Uterus (tissue), 4 donors: ENCODE measurements at places on chromosomes 13 and 19. TPM values are rescaled to one million over a fixed set of nuclear protein-coding genes. Genes with fewer than 3 reads are reported as not detected.

- DNase-seq = no peak
- H3K27ac ChIP-seq = no peak overlapping the region
- no peaks in the 10 kb centered on the region for H3K4me1 ChIP-seq
- H3K27me3 ChIP-seq = peaks cover 5% of the 10 kb centered on the region
- H3K36me3 ChIP-seq = no peaks in the 10 kb centered on the region
Observed at GRCh38 chr19:30651066-30651465, 278.9 kb downstream of the ZNF536 start.

DNA sequence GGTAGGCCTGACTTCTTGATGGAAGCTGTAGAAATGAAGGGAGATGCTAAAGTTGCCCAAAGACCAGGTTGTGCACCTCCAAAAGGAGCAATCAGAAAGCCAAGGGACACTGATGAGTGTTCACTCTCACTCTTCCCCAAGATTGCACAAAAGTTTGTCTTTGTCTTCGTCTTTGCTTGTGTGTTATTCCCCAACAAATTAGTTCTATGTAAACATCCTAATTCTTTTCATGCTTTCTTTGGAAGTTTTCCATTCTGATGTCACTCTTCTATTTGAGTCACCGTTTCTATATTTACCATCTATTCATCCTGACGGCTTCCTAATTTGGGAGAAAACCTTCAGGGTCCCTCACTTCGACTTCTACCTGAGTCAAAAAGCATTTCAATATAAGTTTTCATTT lies 3.7 kb upstream of the TMEM272 start:
- no peak overlapping the region for H3K27ac ChIP-seq
- DNase-seq = no peak
- no peaks in the 10 kb centered on the region for H3K4me1 ChIP-seq

- H3K36me3 ChIP-seq = no peaks in the 10 kb centered on the region
- H3K27ac ChIP-seq = peak overlapping the region; percentile 95
- no peaks in the 10 kb centered on the region for H3K27me3 ChIP-seq
- peaks cover 5% of the 10 kb centered on the region for H3K4me1 ChIP-seq
- DNase-seq = no peak
Observed at GRCh38 chr13:50910485-50910805, 854 bp downstream of the RNASEH2B start.

GRCh38 chr19:30363073-30363472 lies 9.1 kb upstream of the ZNF536 start:
- H3K4me3 ChIP-seq = no peak overlapping the region
- no peak overlapping the region for H3K27ac ChIP-seq
- no peaks in the 10 kb centered on the region for H3K4me1 ChIP-seq

DNA sequence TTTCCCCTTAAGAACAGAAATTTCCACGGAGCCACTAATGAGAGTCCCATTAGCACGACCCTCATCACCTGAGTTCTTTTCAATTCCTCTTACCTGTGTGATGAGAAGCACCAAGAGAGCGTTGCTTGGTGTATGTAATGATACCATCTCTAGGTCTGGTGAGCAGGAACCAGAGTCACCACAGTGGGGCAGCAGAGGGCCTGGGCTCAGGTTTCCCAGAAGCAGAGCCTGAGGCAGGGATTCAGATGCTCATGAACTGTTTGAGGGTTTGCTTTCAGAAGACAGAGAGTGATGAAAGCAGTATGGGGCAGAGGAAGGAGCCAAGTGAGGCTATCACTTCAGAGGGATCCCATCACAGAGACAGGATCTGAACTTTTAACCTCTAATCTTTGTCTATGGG lies 3.1 kb upstream of the PTPRH start:
- H3K27me3 ChIP-seq = no peaks in the 10 kb centered on the region
- H3K4me1 ChIP-seq = no peaks in the 10 kb centered on the region
- H3K36me3 ChIP-seq = no peaks in the 10 kb centered on the region
- no peak overlapping the region for H3K27ac ChIP-seq
- DNase-seq = no peak

Gene CTXN1
- total RNA-seq = 14.9 TPM

DNA sequence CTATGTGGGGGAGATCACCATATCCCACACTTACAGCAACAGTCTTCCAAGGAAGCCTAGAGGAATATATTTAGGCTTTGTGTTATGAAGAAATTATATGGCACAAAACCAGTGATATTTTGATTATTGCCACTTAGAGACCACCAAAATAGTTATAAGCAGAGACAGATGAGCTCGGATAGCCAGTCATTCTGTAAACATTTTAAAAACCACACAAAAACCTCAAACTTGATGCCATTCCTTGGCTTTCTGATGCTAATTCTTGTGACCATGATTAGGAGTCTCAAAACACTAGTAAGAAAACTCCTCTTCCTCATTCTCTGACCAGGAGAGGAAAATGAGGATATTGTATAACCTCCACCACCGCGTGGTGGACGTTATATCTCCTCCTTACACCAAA lies 496.4 kb downstream of the FOXO1 start:
- no peaks in the 10 kb centered on the region for H3K36me3 ChIP-seq
- no peaks in the 10 kb centered on the region for H3K27me3 ChIP-seq
- H3K4me1 ChIP-seq = peaks cover 5% of the 10 kb centered on the region
- DNase-seq = no peak
- H3K27ac ChIP-seq = peak overlapping the region; percentile 95

DNA sequence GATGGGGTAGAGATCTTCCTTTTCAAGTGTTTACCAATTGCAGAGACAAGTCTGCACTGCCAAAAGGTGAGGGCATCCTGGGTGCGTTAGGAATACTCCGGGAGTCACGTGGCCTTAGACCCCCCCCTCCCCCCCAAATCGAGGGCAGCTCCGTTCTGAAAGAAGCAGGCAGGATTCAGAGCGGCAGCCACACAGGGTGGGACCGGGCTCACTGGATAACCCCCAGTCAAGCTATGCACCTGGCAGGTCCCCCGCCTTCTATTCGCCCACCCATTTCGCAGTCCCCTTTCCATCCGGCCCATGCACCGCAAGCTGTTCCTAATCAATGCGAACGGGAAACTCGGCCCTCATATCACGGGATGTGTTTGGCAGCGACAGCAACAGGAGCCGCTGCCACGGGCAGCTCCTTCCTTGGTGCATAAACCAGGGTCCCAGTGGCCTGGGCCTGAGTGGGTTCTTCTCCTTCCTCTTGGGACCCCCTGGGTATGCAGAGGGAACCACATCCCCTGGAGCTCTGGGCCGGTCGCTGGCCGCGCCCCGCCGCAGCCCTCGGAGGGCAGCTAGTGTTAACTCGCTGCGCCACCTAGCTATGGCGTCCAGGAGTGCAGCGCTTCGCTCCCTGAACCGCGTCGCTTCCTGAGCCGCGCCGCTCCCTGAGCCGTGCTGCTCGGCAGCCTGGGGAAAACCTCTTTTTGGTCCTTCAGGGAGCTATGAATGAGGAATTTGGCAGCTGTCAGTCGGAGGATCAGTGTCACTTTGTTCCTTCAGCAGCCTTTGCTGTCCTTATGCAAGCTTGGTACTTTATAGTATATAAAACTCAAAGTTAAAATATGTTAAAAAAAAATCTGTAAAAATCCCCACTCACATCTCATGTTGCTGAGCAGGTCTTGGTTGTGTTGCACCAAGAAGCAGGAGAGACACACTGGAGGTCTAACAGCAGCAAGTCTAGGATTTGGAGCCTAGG lies 41.4 kb downstream of the LYL1 start:
- peaks cover 61% of the 10 kb centered on the region for H3K4me1 ChIP-seq
- DNase-seq = peak; percentile 83
- H3K27me3 ChIP-seq = no peaks in the 10 kb centered on the region
- peak overlapping the region; percentile 100 for H3K27ac ChIP-seq
- peak overlapping the region; percentile 35 for H3K4me3 ChIP-seq

Gene COX7A1
- 10.5 TPM for total RNA-seq

Gene ZNF83
- total RNA-seq = 76.5 TPM

Gene HIPK4
- total RNA-seq = not detected

GRCh38 chr19:28493884-28494283 lies 719.1 kb downstream of the UQCRFS1 start:
- no peak overlapping the region for H3K27ac ChIP-seq
- no peaks in the 10 kb centered on the region for H3K36me3 ChIP-seq
- no peaks in the 10 kb centered on the region for H3K4me1 ChIP-seq
- H3K27me3 ChIP-seq = no peaks in the 10 kb centered on the region
- H3K4me3 ChIP-seq = no peak overlapping the region

DNA sequence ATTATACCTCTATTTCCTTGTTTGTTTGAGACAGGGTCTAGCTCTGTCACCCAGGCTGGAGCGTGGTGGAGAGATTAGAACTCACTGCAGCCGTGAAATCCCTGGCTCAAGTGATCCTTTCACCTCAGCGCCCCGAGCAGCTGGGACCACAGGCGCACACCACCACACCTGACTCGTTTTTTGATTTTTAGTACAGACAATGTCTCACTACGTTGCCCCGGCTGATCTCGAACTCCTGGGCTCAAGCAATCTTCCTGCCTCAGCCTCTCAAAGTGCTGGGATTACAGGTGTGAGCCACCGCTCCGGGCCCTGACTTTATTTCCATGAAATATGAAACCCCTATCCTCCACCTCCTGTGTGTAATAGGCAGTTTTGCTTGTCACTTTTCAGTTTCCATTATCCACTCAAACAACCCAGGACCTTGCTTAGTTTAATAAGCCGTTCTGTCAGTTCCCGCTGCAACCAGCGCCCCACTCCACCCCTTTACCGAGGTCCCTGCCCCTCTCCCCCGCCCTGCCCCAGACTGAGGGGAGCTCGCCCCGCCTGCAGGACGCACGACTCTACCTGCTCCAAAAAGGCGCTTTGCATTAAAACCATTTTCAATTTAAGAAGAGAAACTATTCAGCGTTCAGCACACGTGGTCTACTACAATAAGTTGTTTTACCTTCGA lies 16.9 kb downstream of the ZNF816 start:
- no peak overlapping the region for H3K4me3 ChIP-seq
- H3K4me1 ChIP-seq = no peaks in the 10 kb centered on the region
- no peaks in the 10 kb centered on the region for H3K36me3 ChIP-seq
- no peak overlapping the region for H3K27ac ChIP-seq
- no peak for DNase-seq

Gene NOVA2
- total RNA-seq = 2.9 TPM
